ENCODE measurements at places on chromosomes 2 and 18. TPM values are rescaled to one million over a fixed set of nuclear protein-coding genes. Genes with fewer than 3 reads are reported as not detected.
A peak's percentile ranks its signal among the peaks of the same experiment; 100 is the strongest.

FBXO36 gene
- total RNA-seq = 9.0 TPM

PSTPIP2 gene
- total RNA-seq = 1.3 TPM

PXDN gene
- 216 TPM for total RNA-seq

TXNDC2 gene
- total RNA-seq = not detected

DTNA gene
- total RNA-seq = 25.1 TPM

C1QL2 gene
- 0.69 TPM for total RNA-seq

POTEJ gene
- total RNA-seq = not detected

UGT1A8 gene
- not detected for total RNA-seq

M1AP gene
- total RNA-seq = 12.1 TPM

REG1A gene
- total RNA-seq = not detected

TEKT4 gene
- total RNA-seq = not detected

TEX44 gene
- not detected for total RNA-seq

HOXD13 gene
- not detected for total RNA-seq

DNA sequence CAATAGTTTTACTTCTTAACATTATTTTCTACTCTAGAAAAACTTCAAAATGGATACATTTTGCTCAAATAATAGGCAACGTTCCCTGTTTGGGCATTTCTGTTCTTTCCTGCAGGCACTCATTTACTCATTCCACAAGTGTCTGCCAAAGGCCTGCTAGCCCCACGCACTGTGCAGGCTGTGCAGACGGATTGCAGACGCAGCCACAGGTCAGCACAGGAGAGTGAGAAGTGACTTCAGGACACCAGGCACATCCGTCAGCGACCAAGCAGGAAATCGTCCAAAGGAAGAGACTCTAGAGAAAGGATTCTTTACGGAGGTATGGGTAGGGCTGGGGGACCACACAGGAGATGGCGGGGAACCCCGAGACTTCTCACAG is 103.0 kb upstream of the AGAP1 start:
- no peak for DNase-seq

GRCh38 chr2:167253025-167253424 is 364.7 kb downstream of the XIRP2 start:
- DNase-seq = no peak

GRCh38 chr2:209472112-209472832 is 48.4 kb downstream of the MAP2 start:
- peak; percentile 17 for DNase-seq

DNA sequence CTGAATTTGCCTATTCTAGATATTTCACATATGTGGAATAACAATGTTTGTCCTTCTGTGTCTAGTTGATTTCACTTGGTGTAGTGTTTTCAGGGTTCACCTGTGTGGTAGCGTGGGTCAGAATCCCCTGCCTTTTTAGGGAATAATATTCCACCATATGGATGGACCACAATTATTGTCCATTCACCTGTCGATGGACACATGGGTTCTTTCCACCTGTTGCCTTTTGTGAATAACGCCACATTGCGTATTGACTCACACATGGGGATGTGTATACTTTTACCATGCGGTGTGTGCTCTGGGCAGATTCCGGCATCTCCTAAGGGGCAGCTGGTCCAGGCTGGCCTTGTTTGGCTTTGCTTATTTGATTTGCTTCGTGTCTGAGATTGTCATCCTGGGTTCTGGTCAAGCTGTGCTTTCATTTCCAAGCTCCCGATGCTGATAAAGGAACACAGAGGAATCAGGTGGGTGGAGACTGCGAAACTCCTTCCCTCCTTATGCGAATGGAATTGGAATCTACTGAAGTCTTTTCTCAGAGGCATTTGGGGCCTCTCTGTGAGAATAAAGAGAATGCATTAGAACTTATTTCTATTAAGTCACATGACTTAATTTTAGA is 18.9 kb upstream of the ALLC start:
- no peak for DNase-seq

GRCh38 chr18:42086288-42086687 is 131.3 kb downstream of the PIK3C3 start:
- no peak for DNase-seq

DNA sequence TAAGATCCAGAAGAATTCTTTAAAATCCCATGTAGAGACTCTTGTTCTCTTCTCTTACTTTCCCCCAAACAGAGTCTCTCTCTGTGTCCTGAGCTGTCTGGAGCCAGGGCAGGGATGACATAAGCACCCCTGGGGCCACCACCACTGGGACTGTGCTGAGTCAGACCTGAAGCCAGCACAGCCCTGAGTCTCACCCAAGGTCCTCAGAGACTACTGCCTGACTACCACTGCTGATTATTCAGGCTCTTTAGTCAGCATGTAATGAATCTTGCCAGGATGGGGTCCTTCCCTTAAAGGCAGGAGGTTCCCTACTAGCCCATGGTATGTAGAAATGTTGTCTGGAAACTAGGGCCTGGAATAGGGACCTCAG is 34.9 kb upstream of the DYNC1I2 start:
- no peak for DNase-seq

DNA sequence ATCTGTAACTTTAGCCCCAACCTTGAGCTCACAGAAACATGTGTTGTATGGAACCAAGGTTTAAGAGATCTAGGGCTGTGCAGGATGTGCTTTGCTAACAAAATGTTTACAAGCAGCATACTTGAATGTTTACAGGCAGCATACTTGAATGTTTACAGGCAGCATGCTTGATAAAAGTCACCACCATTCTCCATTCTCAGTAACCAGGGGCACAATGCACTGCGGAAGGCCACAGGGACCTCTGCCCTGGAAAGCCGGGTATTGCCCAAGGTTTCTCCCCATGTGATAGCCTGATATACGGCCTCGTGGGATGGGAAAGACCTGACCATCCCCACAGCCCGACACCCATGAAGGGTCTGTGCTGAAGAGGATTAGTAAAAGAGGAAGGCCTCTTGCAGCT is 52.4 kb downstream of the LONRF2 start:
- no peak for DNase-seq

- no peak for DNase-seq
These were observed 684.4 kb downstream of the IRS1 start for GRCh38 chr2:226115102-226115831.

DNA sequence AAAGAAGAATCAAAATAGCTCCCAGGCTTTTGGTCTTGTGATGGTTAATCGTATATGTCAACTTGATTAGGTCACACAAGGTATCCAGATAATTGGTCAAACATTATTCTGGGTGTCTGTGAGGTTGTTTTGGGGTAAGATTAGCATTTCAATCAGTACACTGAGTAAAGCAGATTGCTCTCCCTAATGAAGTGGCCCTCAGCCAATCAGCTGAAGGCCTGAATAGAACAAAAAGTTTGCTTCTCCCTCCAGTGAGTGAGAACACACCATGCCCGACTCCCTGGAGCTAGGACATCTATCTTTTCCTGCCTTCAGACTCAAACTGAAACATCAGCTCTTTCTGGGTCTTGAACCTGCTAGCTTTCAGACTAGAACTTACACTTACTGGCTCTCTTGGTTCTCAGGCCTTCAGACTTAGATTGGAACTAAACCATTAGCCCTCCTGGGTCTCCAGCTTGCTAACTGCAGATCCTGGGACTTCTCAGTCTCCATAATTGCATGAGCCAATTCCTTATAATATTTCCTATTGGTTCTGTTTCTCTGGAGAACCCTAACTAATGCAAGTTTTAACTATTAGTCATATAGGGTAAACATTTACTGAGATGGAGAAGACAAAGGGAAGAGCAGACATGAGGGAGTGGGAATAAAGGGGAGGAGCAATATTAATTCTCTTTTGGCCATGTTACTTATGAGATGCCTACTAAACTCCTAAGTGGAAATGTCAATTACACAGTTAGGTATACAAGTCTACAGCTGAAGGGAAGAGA is 25.5 kb downstream of the LNPK start:
- no peak for DNase-seq

- no peak for DNase-seq
These were observed 8.8 kb downstream of the RETREG2 start for GRCh38 chr2:219186754-219187456.

GRCh38 chr18:11147371-11147951 is 1.9 kb downstream of the PIEZO2 start:
- peak; percentile 68 for DNase-seq

GRCh38 chr2:133408671-133409070 is 159.6 kb downstream of the NCKAP5 start:
- no peak for DNase-seq

- DNase-seq = no peak
These were observed 58.2 kb downstream of the RAPH1 start for GRCh38 chr2:203476881-203477280.

DNA sequence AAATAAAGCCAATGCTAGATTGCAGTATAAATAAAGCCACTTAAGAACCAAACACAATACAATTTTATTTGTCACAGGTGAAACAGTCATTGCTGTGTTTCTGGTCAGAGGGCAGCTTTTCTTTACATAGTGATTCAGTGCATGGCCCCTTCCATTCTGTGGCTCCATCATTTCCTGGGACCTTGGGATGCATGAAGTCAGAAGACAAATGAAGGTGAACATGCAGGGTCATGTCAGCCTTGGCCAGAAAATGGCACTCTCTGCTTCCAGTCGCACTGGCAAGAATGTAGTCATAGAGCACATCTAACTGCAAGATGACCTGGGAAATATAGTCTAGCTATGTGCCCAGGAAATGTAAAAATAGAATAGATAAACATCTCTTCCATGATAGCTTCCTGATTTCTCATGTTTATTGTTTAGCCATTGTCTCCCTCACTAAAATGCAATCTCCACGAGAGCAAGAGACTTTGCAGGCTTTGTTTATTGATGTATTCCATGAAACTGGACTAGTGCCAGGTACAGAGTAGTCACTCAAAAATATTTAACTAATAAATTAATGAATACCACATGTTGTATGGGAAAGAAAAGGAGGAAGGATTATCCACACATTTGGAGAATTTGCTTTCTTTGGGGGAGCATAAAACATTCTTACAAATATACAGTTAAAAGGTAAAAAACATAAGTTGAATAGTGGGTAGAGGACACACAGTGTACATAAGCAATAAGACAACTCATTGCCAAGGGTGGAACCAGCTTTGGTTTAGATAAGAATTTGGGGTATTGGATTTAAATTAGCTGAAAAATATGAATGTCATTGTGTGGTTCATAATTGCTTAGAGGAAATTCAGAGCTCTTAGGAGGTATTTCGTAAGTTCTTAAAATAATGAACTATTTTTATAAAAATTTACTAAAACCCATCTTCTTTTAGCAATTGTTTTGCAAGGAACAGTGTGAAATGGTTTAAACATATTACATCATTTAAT is 343.8 kb downstream of the PID1 start:
- no peak for DNase-seq

- no peak for DNase-seq
These were observed 228.1 kb upstream of the PXDN start for GRCh38 chr2:1972422-1972821.

- DNase-seq = no peak
These were observed 30.1 kb downstream of the HRH4 start for GRCh38 chr18:24490539-24490938.

DNA sequence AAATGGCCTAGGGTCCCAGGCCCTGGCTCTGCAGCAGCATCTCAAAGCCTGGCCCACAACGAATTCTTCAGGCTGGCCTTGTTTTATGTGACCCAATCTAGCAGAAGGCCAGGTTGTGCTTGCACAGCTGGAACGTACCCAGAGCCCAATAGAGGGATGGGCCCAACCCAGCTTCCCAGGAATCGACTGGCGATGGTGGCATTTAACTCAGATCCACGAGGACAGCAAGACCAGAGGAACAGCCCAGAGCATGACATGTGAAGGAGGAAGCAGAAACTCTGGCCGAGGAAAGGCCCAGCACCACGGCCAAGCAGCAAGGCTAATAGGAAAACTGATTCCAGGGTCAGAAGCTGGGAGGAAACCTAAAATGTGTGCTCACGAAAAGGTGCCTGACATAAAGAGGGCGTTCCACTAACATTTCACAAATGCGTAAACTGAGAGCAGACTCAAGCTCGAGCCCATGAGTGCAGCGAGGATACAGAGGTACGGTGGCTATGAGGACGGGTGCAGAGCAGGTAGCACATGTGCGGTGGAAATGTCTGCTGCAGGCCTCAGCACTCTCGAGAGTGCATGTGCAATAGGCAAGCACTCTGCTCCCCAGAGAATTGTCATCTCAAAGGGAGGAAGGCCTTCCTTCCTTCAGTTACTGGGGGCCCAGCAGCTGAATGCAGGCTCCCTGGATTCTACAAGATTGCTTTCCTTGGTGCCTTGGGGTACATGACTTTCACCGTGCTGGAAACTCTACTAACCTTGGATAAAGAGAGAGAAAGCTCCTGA is 156.9 kb upstream of the GLI2 start:
- DNase-seq = no peak

DNA sequence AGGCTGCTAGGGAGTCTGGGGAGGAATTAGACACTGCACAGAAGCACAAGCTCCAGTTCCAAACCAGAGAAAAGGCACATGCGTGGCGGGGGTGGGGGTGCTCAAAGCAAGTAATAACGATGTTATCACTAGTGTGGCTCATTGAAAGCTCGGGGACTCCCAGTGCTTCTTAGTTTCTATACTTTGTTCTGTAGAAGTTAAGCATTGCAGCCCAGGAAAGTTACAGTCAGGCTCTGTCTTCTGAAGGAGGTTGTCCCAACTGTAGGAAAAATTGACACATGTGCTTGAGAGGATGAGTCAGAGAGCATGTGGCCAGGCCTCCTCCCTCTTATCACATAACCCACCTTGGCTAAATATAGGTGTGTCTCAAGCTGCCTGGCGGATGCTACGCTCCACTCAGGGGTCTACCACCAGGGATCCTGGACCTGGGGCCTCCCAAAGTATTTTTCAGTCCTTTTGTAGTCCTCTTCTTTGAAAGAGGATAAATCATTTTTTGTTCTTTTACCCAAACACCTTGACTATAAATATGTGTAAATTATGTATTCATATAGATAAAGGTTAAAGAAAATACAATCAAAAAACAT is 3.8 kb downstream of the GALNT5 start:
- DNase-seq = no peak

- no peak for DNase-seq
These were observed 18.1 kb downstream of the TMEM185B start for GRCh38 chr2:120204945-120205670.

DNA sequence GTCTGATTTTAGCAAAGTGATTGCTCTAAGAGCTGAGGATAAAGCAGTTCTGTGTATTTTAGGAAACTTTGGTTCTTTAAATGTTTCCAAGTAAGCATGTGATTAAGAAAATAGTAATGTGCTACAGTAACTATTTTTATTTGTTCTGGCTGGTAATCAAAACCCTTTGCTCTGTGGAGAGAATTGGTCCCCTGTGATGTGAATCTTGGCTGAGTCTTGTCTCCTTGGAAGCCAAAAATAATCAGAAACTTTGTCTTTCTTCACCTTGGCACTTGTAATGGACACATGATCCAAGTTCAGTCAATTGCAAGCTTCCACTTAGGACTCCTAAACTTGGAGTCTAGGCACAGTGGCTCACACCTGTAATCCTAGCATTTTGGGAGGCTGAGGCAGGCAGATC is 422.7 kb upstream of the CDH20 start:
- DNase-seq = no peak
